ENCODE measurements at places on chromosomes 11 and 22. TPM values are rescaled to one million over a fixed set of nuclear protein-coding genes. Genes with fewer than 3 reads are reported as not detected.
A peak's percentile ranks its signal among the peaks of the same experiment; 100 is the strongest.

DNA sequence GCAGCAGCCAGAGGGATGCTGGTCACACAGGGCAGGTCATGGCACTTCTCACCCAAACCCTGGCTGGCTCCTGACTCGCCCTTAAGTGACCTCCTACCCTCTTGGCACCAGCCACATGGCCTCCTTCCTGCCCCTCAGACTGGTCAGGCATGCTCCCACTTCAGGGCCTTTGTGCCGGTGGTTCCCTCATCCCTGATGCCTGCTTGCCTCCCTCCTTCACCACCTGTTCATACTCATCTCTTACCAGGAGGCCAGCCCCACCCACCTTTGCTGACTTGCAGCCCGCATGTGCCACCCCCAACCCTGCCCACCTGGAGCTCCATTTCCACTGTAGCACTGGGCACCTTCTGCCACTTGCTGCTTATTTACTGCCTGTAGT is 20.1 kb downstream of the GNAZ start:
- no peaks in the 10 kb centered on the region for H3K36me3 ChIP-seq
- H3K27ac ChIP-seq, result no peak overlapping the region
- H3K27me3 ChIP-seq, result no peaks in the 10 kb centered on the region
- no peaks in the 10 kb centered on the region for H3K4me1 ChIP-seq
- DNase-seq, result no peak

GRCh38 chr11:59191095-59191494 is 19.2 kb downstream of the DTX4 start:
- H3K27me3 ChIP-seq, result no peaks in the 10 kb centered on the region
- no peak overlapping the region for H3K27ac ChIP-seq
- H3K36me3 ChIP-seq, result no peaks in the 10 kb centered on the region
- no peak for DNase-seq
- no peak overlapping the region for H3K4me3 ChIP-seq
- H3K4me1 ChIP-seq, result peaks cover 36% of the 10 kb centered on the region

DNA sequence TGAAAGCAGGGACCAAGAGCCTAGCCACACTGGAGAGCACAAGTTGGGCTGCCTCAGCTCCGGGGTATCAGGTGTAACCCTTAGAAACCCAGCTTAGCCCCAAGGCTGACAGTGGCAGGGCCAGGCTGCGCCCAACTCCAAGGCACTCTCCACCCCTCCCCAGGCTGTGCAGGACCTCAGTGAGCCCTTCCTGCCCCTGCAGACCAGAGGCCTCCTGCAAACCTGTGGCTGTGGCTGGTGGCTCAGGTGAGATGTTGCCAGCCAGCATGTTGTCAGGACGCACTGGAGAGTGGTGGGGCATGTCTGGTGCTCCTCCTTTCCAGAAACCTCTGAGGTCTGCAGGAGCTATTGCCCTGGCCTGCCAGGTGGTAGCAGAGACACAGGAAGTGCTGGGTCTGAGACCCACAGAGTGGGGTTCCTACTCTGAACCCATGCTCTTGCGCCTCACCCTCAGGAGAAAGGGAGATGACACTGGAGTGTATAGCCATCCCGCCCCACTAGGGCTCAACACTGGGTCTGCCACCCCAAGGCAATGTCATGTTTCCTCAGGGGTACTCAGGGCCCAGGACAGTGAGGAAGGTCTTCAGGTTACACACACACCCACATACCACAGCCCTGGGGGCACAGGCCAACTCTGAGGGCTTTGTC is 2.4 kb upstream of the SCARF2 start:
- no peak overlapping the region for H3K27ac ChIP-seq
- DNase-seq, result no peak
- peaks cover 26% of the 10 kb centered on the region for H3K4me1 ChIP-seq
- H3K4me3 ChIP-seq, result no peak overlapping the region

DNA sequence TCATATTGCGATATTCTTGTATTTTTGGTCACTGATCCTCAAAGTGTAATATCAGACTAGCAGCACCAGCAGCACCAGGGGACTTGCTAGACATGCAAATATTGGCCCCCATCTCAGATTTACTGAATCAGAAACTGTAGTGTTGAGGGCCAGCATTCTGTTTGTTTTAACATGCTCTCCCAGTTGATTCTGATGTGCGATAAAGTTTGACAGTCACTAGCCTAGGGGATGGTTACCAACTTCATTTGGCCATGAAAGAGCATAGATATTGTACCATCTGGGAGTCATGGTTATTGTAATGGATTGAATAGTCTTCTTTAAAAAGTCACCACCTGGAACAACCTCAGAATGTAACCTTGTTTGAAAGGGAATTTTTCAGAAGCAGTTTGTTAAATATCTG is 1090.4 kb upstream of the RAG2 start:
- no peak for DNase-seq
- no peaks in the 10 kb centered on the region for H3K36me3 ChIP-seq
- no peaks in the 10 kb centered on the region for H3K27me3 ChIP-seq
- H3K4me3 ChIP-seq, result no peak overlapping the region

DNA sequence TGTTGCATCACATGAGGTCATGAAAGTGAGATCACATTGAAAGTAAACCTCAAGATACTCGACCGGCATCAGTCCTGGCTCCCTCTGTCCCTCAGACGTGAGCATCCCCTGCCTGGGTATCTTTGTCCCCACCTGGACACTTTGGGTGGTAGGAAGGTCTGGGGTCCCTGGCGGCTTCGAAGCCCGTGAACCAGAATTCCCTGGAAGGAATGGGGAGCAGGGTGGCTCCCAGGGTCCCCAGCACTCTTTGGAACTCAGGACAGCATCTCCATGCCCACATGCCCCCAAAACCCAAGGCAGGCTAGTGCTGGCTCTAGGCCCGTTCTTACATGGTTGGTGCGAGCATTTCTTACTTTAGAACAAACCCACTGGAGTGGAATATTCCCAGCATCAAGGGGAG is 7.5 kb downstream of the DERL3 start:
- no peaks in the 10 kb centered on the region for H3K27me3 ChIP-seq
- H3K4me1 ChIP-seq, result peaks cover 24% of the 10 kb centered on the region
- H3K27ac ChIP-seq, result no peak overlapping the region
- no peak overlapping the region for H3K4me3 ChIP-seq

DNA sequence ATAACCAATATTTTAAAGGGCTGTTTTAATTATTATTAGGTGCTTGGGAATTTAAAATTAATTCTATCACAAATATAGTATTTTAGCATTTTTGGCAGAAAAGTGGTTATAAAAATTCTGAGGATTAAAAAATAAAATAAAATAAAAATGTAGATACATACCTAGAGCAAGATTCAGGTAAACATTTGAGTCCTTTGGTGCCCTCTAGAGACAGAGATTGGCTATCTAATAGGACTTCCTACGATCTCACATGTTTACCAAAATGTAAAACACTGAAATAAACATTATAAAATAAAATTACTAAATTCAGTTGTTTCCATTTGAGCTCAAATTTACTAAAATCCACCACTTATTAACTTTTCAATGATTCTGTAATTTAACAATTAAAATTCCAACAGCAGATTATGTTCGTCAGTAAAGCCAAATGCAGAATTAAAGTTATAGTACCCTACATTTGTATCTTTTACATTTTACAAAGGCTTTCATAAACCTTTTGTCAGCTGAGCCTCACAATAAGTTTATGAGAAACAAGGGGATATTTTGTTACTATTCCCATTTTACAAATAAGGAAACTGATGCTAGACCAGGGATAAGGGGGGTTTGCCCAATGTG is 27.7 kb downstream of the SLC36A4 start:
- no peak for DNase-seq
- H3K4me3 ChIP-seq, result no peak overlapping the region
- no peak overlapping the region for H3K27ac ChIP-seq
- H3K4me1 ChIP-seq, result no peaks in the 10 kb centered on the region

- peaks cover 15% of the 10 kb centered on the region for H3K4me1 ChIP-seq
- DNase-seq, result peak; percentile 31
- no peaks in the 10 kb centered on the region for H3K27me3 ChIP-seq
- H3K4me3 ChIP-seq, result no peak overlapping the region
Measured at GRCh38 chr22:37230673-37231405, 13.2 kb downstream of the RAC2 start.

- H3K27me3 ChIP-seq, result no peaks in the 10 kb centered on the region
- no peak overlapping the region for H3K4me3 ChIP-seq
- peaks cover 6% of the 10 kb centered on the region for H3K4me1 ChIP-seq
Measured at GRCh38 chr11:89495951-89496350, 4.8 kb upstream of the NOX4 start.

GRCh38 chr11:69002570-69003231 is 10.3 kb downstream of the MRGPRF start:
- peaks cover 7% of the 10 kb centered on the region for H3K4me1 ChIP-seq
- H3K36me3 ChIP-seq, result no peaks in the 10 kb centered on the region
- no peak overlapping the region for H3K4me3 ChIP-seq
- H3K27ac ChIP-seq, result no peak overlapping the region
- H3K27me3 ChIP-seq, result no peaks in the 10 kb centered on the region

DNA sequence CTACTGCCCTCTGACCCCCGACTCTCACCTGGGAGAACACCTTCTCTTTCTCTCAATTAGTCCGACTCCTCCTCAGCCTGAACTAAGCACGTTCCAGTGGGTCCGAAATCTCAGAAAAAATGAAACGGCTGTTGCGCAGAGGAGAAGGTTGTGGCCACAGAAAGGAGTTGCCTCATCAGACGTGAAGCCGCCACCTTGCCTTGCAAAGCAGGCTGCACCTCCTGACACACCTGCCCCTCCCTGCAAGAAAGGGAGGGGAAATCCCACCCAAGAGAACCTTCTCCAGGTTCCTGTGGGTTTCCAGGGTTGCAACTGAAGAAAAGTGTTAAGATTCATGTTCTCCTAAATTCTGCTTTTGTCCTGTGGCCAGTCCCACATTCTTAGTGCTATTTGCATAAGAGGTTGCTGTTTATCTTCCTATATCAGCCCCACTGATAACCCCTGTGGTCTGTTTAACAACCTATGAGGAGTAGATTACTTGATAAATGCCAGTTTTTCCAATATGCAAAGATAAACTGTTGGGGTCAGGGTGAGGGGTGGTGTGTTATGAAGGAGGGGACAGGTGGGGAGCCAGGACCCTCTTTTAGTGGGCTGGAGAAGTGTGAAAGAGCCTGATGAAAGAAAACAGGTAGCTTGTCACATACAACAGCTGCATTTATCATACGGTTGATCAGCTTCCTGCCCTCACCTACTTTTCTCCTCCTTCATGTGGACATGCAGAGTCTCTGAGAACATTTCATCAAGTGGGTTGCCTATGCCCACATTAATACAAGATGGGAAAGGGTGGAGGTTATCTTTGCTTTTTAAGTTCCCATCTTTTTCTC is 18.2 kb downstream of the ZBTB16 start:
- no peak for DNase-seq
- peak overlapping the region; percentile 2 for H3K27ac ChIP-seq
- H3K4me3 ChIP-seq, result no peak overlapping the region
- H3K36me3 ChIP-seq, result no peaks in the 10 kb centered on the region

- H3K4me3 ChIP-seq, result no peak overlapping the region
- H3K4me1 ChIP-seq, result no peaks in the 10 kb centered on the region
- no peak overlapping the region for H3K27ac ChIP-seq
- H3K36me3 ChIP-seq, result no peaks in the 10 kb centered on the region
- H3K27me3 ChIP-seq, result no peaks in the 10 kb centered on the region
Measured at GRCh38 chr22:31867386-31868153, 76.8 kb upstream of the YWHAH start.

PDE3B gene
- total RNA-seq, result 64.6 TPM

DAGLA gene
- total RNA-seq, result 9.9 TPM
